Upper lobe of left lung (tissue), 6 donors: ENCODE measurements at places on chromosomes 11 and 22. TPM values are rescaled to one million over a fixed set of nuclear protein-coding genes. Genes with fewer than 3 reads are reported as not detected.

COX8A gene
- total RNA-seq = 324 TPM

GLYAT gene
- total RNA-seq = not detected

CHRDL2 gene
- total RNA-seq = 1.3 TPM

SCN4B gene
- 5.5 TPM for total RNA-seq

SLC22A9 gene
- not detected for total RNA-seq

FAM180B gene
- not detected for total RNA-seq

WNT11 gene
- 3.5 TPM for total RNA-seq

DNAJB7 gene
- not detected for total RNA-seq

TM7SF2 gene
- 82.7 TPM for total RNA-seq

OR51F2 gene
- not detected for total RNA-seq

MPEG1 gene
- total RNA-seq = 22.0 TPM

DNA sequence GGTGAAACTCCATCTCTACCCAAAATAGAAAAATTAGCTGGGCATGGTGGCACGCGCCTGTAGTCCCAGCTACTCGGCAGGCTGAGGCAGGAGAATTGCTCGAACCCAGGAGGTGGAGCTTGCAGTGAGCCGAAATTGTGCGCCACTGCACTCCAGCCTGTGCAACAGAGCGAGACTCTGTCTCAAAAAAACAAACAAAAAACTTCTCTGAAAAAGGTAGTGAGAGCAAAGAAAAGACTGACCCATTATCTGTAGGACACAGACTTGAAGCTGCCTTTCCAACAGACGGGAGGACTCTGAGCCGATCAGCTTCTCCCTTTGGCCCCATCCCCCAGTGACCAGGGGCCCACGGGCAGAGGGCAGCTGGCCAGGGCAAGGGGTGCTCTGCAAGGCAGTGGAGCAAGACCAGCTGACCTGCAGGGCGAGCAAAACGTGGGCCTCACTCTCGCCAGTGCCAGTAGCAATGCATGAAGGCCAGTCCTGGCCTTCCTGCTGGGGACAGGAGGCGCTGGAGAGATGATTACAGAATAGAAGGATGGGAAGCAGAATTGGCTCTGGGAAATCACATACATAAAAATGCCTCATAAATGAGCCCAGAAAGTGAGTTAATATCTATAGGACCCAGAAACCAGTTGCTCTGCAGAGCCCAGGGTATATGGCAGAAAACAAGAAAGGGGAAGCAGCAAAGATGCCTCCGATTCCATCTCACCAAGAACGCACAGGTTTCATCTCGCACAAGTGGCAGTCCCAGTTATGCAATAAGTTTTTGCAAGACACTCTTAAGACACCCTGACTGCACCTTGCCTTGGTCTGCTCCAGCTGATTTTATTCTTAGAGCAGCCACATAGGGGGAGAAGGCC lies 2.8 kb downstream of the EHD1 start:
- H3K4me1 ChIP-seq = peaks cover 78% of the 10 kb centered on the region
- no peaks in the 10 kb centered on the region for H3K27me3 ChIP-seq
- H3K27ac ChIP-seq = peak overlapping the region; percentile 92
- no peak for DNase-seq

DNA sequence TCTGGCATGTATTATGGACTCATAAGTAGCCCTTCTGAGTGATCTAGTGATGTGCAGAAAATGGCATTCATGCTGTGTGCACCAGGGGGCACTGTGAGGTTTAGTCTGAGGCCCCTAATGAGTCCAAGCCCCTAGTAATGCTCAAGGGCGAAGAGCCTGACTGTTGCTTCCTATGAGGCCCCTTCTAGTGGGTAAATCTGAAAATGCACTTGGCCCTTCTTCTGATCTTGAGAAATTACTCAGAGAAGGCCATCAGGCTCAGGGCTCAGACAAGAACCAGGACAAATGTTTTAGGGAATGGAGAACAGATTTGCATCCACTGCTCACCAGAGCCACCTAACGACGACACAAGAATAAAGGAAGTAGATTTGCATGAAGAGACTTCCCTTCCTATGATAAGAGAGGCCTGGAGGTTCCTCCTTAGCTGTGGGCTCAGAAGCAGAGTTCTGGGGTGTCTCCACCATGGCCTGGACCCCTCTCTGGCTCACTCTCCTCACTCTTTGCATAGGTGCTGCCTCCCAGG lies 75.8 kb downstream of the GGTLC2 start:
- no peak overlapping the region for H3K4me3 ChIP-seq
- peaks cover 4% of the 10 kb centered on the region for H3K4me1 ChIP-seq
- H3K36me3 ChIP-seq = no peaks in the 10 kb centered on the region
- H3K27ac ChIP-seq = peak overlapping the region; percentile 64
- no peak for DNase-seq
- no peaks in the 10 kb centered on the region for H3K27me3 ChIP-seq

- no peak overlapping the region for H3K4me3 ChIP-seq
- DNase-seq = no peak
- H3K36me3 ChIP-seq = peaks cover 35% of the 10 kb centered on the region
- H3K4me1 ChIP-seq = no peaks in the 10 kb centered on the region
- no peaks in the 10 kb centered on the region for H3K27me3 ChIP-seq
Observed at GRCh38 chr11:119237515-119237914, 31.4 kb downstream of the CBL start.

GRCh38 chr11:121376130-121376529 lies 76.0 kb upstream of the SORL1 start:
- no peak overlapping the region for H3K27ac ChIP-seq
- H3K4me1 ChIP-seq = no peaks in the 10 kb centered on the region
- peak; percentile 45 for DNase-seq
- H3K4me3 ChIP-seq = no peak overlapping the region
- no peaks in the 10 kb centered on the region for H3K36me3 ChIP-seq
- no peaks in the 10 kb centered on the region for H3K27me3 ChIP-seq

DNA sequence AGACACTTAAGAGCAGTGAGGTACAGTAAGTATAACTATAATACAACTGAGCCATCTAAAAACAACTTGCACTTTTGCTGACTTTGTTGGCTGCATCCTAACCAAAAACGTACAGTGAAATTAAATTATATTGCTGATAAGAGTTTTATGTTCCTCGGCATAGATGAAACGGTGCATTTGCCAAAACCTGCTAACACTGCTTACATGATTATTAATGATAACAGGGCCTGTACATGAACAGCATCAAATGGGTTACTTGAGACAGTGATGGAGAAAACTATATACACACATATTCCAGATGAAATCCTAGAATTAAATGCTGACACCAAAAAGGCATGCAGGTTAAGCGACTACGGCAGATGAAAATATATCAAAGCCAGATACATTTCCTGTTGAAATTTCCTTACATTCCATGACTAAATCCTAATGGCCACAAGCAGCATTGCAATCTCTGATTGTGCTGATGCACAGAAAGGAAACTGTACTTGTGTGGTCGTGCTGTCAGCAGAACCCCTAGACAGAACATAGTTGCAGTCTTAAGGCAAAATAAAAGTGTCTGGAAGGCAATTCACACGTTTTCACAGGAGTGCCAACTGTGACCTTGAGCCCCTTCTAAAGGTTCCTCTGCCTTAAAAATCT lies 143.9 kb downstream of the CADM1 start:
- H3K27me3 ChIP-seq = no peaks in the 10 kb centered on the region
- no peak overlapping the region for H3K4me3 ChIP-seq
- no peaks in the 10 kb centered on the region for H3K36me3 ChIP-seq
- no peak overlapping the region for H3K27ac ChIP-seq

DNA sequence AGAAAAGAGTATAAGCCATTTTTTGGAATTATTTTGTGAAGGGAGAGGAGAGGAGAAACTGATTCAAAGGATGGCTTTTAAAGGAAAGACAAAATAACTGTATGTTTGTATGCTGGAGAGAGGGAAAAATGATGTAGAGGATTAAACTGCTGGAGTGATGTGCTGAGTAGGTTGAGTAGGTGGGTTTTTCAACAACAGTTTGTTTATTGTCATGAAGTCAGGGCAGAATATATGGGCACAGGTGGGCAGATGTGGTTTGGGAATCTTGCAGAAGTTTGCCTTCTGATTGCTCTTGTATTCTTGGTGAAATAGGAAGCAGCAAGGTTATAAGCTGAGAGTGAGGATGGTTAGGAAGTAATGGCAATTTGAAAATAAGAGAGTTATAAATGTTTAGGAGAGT lies 12.1 kb downstream of the SYT9 start:
- no peak overlapping the region for H3K27ac ChIP-seq
- no peaks in the 10 kb centered on the region for H3K27me3 ChIP-seq
- DNase-seq = no peak
- H3K4me3 ChIP-seq = no peak overlapping the region
- no peaks in the 10 kb centered on the region for H3K36me3 ChIP-seq

GRCh38 chr11:45659031-45659817 lies 6.2 kb downstream of the CHST1 start:
- peak overlapping the region; percentile 86 for H3K27ac ChIP-seq
- peak overlapping the region; percentile 15 for H3K4me3 ChIP-seq
- no peaks in the 10 kb centered on the region for H3K36me3 ChIP-seq

GRCh38 chr11:22728600-22729389 lies 62.4 kb downstream of the GAS2 start:
- no peak overlapping the region for H3K4me3 ChIP-seq
- H3K36me3 ChIP-seq = no peaks in the 10 kb centered on the region
- no peaks in the 10 kb centered on the region for H3K27me3 ChIP-seq
- no peak for DNase-seq
- no peak overlapping the region for H3K27ac ChIP-seq
- H3K4me1 ChIP-seq = no peaks in the 10 kb centered on the region

- no peak overlapping the region for H3K27ac ChIP-seq
- no peak for DNase-seq
- no peaks in the 10 kb centered on the region for H3K36me3 ChIP-seq
- no peak overlapping the region for H3K4me3 ChIP-seq
Observed at GRCh38 chr11:20887137-20887536, 217.8 kb downstream of the NELL1 start.

DNA sequence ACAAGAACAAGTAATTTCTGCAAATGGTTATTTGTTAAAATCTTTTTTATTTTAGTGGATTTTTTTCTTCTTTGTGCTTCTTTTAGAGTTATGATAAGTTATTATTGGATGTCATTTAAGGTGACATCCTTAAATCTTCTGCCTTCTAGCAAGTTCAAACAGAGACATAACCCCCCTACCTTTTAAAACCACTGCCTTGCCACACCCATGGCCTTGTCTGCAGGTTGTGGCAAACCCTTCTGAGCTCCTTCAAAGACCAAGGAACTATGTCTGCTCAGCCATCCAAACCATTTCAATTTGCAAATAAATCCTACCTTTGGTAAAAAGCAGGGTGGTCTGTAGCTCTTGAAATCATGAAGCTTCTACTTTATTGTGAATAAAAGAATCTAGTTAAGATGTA lies 241.6 kb downstream of the FAM76B start:
- H3K36me3 ChIP-seq = no peaks in the 10 kb centered on the region
- H3K4me1 ChIP-seq = no peaks in the 10 kb centered on the region
- H3K4me3 ChIP-seq = no peak overlapping the region
- DNase-seq = no peak
- H3K27me3 ChIP-seq = no peaks in the 10 kb centered on the region

DNA sequence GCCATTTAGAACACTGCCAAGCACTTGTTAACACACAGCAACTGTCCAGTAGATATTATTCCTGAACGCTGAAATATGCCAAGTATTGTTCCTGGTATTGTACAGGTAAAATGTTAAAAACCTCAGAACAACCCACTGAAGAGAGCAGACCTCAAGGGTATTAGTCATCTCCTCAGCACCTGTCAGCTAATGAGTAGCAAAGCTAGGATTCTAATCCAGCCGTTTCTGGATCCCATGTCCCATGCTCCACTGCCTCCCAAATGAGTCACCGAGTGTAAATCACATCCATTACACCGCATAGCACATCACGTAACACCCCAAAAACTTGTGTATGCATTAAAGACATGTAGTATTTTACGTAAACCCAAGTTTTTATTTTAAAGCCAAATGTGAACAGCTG lies 705.4 kb upstream of the TENM4 start:
- no peak for DNase-seq
- no peaks in the 10 kb centered on the region for H3K4me1 ChIP-seq
- H3K27ac ChIP-seq = no peak overlapping the region
- H3K36me3 ChIP-seq = no peaks in the 10 kb centered on the region

DNA sequence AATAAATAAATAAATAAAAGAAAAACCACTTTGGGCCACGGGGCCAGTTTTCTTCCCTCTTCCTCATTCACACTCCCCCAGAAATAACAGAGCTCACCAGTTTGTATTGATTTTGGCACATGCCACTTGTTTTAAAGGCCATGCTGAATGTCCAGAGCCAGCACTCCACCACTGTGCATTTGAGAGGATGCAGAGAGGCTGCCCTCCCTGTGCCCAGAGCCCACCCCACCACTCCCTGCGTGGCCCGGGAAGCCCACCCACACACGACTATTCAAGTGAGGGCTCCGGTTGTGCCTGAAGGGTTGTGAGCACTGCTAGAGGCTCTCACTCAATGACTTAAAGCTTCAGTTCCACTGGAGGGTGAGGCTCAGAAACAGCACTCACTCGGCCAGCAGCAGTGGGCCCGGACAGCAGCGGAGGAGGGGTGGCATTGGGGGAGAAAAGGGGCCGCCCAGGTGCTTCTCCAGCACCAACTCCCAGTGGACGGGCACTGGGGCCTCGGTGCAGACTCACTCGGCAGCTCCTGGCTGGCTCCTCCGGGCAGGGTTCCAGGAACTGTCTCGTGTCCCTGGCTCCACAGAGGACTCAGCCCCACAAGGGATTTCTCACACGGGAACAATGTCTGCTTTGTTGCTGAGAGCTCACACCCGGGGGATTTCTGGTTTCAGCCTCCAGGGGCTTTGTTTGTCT lies 112.7 kb downstream of the SHANK2 start:
- no peak overlapping the region for H3K4me3 ChIP-seq
- H3K27ac ChIP-seq = no peak overlapping the region
- no peaks in the 10 kb centered on the region for H3K27me3 ChIP-seq
- H3K4me1 ChIP-seq = peaks cover 6% of the 10 kb centered on the region
